HFF-Myc (cell line): ENCODE measurements at places on chromosomes 1 and 21.

DNA sequence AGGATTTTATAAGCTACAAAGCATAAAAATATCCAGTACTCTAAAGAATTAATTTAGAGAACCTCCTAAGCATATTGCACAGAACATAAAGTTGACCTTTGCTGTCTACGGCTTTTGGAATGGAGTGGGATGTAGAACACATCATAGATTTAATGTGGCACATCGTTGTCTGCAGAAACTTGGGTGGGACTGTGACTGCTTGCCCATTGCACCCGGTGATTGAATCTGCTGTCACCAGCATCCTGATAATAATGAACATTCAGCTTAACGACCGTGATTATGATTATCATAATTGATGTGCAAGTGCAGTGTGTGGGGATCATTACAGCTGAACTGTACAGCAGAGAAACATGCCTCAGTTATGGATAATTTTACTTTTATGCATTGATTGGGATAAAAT is 181.9 kb downstream of the SPATA17 start:
- DNase-seq = no peak

- DNase-seq = no peak
Measured at GRCh38 chr1:44670751-44671640, 3.3 kb downstream of the TMEM53 start.

GRCh38 chr1:193185901-193186731 is at the start of gene B3GALT2:
B3GALT2 (minus strand) TSS chr1:193186613; CDS start chr1:193181562, 5,051 bp downstream.
- DNase-seq = no peak

DNA sequence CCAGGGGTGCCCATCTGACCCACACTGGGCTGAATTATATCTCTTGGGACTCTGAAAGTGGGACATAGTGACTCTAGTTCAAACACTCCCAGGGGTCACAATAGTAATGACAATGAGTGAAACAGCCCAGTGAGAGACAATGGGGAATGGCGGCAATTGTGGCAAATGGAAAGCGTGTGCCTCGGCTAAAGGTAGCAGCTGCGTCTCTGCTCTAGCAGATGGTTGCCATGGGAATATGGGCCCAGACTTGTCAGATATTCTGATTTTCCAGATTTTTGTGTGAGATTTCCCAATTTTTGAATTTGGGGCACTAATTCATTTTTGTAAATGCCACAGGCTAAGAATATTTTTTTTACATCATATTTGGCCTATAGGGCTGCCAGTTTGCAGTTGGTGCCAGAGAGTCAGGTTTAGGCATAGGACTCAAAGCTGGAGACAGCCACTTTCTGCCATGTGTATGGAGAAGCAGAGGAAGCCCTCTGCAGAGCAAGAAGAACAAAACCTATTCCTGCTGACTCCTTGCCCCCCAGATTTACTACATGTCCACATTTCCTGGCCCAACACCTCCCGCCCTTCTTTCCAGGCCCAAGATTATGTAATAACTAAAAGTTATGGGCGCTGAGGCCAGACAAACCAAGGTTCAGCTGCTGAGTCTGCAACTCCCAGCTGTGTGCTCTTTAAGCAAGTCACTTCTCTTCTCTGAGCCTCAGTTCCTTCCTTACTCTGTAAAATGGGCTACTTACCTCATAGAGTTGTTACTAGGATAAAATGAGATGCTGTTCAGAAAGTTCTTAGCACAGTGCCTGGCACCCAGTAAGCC is 21.6 kb upstream of the PTP4A2 start:
- no peak for DNase-seq

GRCh38 chr1:202126426-202126825 is 3.7 kb downstream of the GPR37L1 start:
- no peak for DNase-seq

DNA sequence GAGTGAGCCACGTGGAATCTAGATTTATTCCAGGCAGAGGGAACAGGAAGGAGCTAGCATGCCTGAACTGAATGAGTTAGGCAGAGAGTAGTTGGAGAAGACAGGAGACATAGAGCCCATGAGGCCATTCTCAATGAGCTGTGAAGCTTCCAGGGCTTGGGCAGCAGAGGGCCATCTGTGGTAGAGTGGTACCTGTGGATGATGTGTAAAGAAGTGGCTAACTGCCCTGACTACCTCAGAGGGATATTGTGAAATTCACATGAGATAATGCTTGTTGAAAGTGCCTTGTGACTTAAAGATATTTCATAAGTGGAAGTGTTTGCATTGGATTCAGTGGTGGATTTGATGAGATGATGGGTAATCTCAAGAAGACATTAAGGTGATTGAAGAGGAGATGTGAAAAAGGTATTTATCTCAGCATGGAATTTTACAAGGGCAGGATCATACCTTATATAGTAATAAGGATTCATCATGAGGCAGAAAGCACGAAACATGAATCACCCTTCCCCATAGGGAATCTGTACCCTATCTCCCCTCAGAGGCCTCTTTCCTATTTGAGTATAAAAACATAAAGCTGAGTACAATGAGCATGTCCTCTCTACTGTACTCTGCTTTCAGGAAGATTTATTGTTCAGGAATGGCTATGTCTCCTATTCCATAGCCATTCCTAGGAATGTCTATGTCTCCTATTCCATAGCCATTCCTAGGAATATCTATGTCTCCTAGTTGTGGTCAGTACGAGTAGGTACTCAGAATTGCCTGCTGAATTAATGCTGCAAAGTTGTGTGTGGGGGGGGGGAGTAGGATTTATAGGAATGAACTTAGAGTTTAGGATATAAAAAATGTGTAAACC is 146.8 kb downstream of the PAPPA2 start:
- no peak for DNase-seq

DNA sequence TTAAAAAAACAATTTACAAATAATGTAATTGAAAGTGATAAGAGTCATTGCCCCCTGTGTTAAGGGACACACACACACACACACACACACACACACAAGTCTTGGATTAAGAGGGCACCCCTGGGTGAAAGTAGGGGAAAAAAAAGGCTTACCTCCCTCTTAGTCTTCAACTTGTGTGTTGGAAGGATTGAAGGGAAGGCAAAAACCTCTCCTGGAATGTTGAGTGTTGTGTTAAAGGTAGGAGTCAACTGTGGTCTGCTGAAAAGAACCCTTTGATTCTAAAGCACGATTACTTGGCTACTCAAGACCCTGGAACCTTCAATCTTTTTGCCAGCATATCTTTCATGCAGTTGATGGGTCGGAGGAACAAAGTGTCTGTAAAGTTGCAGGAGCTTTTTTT is 6.4 kb downstream of the PBX1 start:
- no peak for DNase-seq

DNA sequence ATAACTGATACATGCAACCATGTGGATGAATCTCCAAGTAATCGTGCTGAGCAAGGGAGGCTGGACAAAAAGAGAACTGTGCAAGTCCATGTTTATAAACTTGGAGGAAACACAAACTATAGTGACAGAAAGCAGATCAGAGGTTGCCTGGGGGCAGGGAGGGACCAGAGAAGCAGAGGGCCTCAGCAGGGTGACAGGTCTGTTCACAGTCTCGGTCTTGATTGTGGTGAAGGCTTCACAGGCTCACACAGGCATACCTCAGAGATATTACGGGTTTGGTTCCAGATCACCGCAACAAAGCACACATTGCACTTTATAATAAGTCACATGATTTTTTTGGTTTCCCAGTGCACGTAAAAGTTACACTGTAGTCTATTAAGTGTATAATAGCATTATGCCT is 28.5 kb downstream of the ACOT7 start:
- no peak for DNase-seq

DNA sequence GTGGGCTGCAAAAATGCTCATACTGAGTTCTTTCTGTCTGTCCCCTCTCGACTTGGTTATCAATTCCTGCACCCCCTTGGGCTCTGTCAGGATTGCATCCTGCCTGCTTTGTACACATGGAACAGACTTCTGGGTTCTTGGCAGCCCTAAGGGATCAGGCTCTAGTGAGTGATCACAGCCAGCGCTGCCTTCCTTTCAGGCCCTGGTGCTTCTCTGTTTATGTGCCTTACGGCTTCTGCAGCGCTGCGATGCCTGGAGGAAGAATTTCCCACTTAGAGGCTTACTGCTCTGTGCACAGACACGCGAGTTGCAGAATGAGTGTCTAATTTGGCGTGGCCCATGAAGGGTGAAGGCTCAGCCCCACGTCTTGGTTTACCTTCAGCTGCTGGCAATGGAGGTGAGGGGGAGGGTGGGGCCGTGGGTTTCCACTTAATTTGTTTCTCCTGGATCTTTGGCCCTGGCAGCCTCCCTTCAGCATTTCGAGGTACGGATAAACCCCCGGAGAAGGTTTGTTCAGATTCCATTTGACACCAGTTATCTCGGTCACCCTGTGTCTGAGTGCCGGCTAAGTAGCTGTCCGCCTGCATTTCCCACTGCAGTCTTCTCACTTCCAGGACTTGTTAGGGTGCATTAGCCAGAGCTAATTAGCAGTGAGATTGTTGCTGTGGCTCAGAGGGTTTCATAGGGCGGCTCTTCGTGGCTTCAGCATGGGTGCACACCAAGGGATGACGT is 227.3 kb downstream of the DYRK1A start:
- DNase-seq = no peak

GRCh38 chr1:63705078-63705477 is 68.7 kb upstream of the ROR1 start:
- DNase-seq = no peak

- no peak for DNase-seq
Measured at GRCh38 chr1:156931211-156931952, 10.9 kb downstream of the LRRC71 start.

GRCh38 chr1:1137256-1138045 is 21.6 kb upstream of the C1orf159 start:
- DNase-seq = no peak
